Naive thymus-derived CD8-positive, alpha-beta T cell (primary cell): ENCODE measurements at places on chromosomes 6 and 20.

- no peak for DNase-seq
Measured at GRCh38 chr6:95578106-95578410, 723 bp downstream of the MANEA start.

- peak; percentile 11 for DNase-seq
Measured at GRCh38 chr6:18323935-18324705, 59.8 kb upstream of the DEK start.

- DNase-seq: peak; percentile 75
Measured at GRCh38 chr6:159107451-159108260, 61.5 kb upstream of the FNDC1 start.

DNA sequence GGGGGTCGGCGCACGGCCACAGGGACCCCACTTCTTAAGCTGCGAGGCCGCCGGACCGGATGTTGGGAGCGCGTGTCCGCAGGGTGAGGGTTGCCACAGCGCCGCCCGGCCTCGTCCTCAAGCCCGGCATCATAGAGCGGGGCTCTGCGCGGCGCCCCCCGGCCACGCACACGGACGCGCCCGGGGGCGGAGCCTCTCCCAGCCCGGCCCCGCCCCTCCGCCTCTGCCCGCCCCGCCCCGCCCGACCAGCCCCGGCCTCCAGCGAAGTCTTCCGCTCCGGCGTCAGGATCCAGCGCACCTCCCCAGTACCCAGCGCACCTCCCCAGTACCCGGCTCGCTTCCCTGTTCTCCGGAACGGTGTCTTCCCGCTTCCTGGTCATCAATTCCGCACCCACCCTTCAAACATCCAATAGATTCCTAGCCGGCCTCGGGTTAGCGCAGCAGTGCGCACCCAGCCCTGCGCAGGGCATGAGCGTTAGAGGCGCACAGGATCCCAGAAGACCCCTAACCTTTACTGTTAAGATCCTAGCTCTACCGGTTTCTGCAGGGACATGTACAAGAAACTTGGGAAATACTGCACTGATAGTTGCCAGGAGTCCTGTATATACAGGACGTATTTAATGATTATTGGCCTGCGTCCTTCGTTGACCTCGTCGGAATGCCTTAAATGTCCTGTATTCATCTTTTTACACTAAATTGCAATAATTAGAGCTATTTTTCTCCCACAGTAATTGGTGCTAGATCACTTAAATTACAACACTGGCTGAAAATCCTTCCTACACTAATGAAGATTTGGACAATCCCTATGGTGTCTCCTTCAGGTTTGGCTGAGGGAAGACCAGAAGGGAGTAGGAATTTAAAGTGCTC, 535 bp upstream of the DNAAF9 start:
- DNase-seq: peak; percentile 73

- DNase-seq: no peak
Measured at GRCh38 chr6:157884756-157885155, 61.7 kb downstream of the SNX9 start.

- no peak for DNase-seq
Measured at GRCh38 chr6:83062225-83062624, 3.4 kb downstream of the UBE3D start.

DNA sequence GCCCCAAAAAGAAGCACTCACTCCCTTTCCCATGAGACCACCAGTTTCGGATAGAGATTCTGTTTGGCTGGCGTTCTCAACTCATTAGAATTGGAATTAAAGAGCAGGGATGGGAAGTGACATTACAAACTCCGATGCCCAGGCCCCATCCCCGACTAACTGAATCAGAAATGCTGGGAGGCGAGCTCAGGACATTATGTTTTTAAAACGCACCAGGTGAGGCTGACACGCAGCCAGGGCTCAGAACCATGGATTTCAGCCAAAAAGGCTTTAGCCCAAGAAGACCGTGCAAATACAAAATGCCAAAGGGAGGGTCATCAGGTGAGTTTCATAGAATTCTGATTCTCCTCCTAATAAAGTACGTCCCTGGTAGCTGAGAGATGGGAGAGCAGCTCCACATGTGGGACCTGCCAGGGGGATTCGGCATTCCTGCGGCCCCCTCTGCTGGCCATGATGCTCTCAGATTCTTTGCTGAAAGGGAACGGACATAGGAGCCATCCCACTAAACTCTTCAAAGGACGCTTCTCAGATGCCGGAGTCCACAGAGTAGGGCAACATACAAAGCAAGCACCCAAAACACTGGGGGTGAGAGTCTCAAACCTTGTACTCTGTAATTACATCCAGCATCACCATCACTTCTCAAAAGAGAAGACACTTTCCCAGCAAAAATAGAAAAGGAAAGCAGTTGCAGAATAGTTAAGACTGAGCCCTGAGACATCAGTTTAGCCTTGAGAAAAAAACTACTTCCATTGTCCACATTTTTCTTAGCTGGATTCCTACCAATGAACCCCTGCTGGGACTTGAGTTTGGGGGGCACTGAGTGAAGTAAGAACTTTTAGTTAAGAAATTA, 205.2 kb downstream of the BMP7 start:
- DNase-seq: no peak

- DNase-seq: no peak
Measured at GRCh38 chr6:156840136-156840535, 63.0 kb downstream of the ARID1B start.

- no peak for DNase-seq
Measured at GRCh38 chr20:48002517-48002970, 217.3 kb upstream of the SULF2 start.

DNA sequence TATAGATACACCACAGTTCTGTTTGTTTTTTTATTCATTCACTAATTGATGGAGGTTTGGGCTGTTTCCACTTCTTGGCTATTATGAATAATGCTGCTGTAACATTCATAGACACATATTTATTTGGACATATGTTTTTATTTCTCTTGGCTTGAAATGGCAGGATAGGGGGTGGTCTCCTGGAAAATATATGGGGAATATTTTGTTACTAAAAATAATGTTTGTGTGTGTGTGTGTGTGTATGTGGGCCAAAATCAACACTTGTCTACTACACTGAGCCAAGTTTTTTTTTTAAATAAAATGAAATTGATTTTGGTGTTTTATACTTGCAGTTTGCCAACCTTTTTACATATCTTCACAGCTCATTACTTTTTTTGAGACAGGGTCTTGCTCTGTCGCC, 264.4 kb upstream of the SULF2 start:
- no peak for DNase-seq

DNA sequence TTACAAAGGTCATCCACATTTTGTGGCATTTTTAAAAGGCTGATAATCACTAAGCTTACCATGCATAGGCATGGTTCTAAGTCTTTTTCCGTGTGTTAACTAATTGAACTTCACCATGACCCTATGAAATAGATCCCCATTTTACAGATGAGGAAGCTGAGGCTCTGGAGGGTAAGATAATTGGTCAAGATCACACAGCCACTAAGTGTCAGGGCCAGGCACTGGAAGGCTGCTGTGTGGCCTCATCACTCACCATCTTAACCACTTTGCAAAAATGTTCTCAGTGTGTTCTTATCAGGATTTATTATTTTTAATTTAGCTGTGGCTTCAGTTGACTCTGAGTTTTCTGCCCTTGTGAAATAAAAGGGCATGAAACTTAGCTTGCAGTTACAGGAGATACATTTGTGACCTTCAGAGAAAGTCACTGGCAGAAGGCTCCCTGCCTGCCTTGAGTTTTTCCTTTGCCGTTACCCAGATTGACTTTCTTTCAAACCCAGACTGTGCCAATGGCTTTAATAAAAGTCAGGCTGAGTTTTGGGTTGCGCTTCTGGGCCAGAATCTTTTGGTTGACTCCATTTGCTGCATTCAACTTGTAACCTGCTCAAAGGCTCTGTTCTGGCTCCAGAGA, 82.0 kb downstream of the EZR start:
- no peak for DNase-seq

DNA sequence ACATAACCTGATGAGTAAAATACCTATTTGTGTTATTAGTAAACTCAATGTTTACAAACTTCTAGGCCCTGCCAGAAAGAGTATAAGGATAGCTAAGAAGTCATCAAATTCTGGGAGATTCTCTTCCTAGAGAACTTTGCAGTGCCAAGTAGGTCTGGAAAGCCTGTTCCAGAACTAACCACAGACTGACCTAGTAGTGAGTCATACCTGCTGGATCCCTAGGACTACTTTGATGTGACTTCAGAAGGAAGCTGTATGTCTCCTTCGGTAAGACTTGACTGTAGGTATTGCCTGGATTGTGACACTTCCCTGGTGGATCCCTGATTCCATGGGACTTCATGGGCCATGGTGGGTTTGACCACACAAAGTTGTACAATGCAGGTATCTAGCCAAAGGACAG, 131.7 kb downstream of the DNAH8 start:
- DNase-seq: no peak

DNA sequence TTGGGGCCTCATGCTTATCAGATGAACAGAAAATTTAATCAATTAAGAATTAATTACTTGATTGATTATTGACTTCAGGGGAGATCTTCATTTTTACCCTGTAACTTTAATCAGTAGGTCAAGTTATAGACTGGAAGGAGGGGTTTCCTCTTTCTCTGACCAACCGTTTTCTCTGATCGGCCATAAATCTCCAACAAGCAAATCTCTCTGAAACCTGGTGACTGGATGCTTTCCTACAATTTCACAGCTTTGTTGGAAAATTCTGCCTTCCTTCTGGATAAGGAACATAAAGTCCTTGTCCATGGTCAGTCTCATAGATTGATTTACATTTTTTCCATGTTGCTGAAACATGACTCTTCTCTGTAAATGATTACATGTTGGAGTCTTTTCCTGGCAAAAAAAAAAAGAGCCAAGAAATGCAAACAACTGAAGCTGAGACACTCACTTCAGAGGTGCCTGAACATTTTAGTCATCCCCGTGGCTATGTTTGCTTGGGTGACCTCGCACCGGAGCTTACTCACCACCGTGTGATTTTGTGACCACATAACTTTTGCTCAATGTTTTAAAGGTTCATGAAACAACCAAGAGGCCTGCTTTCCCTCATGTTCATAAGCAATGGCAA, 31.0 kb downstream of the IRF4 start:
- no peak for DNase-seq

DNA sequence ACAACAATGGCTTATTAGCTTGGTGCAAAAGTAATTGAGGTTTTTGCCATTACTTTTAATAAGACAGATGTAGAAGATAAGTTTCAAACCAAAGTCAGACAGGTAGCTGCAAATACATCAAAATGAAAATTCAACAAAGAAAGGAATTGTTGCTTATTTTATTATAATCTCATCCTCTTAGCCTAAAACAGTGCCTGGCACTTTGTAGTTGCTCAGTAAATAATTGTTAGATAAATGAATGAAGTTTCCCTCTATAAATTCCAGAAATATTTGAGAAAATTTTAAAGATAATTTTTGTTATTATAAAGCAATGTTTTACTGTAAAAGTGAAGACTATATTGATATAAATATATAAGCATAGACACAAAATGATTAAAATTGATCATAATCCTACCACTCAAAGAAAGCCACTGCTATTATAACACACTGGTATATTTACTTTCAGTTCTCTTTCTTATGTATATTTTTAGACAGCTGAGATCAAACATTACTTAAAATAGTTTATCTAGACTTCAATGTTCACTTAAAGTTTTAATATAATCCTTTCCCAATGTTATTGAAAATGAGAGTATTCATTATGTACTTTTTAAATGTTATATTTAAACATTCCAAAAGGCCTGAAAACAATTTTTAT, 42.5 kb downstream of the SESN1 start:
- DNase-seq: no peak

- DNase-seq: no peak
Measured at GRCh38 chr6:27237089-27237803, 10.3 kb upstream of the PRSS16 start.

DNA sequence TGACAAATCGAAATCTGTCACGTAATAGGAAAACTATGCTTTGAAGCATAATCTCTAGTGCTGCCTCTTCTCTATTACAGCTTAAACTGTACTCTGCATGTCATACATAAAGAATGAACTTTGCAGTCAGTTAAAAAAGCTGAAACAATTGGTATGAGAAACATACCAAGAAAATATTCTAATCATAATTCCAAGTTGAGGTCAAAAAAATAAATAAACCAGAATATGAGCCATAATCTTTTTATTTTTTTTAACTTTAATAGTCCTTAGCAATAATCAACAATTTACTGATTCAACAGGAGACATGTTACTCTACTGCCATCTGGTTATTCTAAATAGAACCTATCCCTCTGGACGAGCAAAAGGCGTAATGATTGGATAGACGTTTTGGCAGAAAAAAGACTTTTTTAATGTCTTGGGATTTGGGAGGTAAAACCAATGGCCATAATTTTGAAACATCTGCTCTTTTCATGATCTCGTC, 224.4 kb upstream of the FLRT3 start:
- no peak for DNase-seq

DNA sequence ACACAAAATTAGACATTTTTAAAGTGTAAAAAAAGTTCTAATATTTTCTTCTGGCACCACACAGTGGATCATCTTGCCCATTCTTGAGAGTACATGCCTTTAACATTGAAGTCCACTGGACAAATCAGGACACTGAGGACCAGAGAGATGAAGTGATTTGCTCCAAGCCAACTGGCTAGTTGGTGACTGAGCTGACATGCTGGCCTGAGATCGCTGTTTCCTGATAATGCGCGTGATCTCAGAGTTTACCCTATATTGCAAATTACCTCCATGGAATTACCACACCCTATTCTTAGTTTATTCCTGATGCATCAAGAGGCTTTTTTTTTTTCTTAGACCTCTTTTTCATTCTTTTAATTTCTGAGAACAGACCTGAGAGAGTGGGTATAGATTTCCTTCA, 432.8 kb downstream of the CD83 start:
- no peak for DNase-seq

DNA sequence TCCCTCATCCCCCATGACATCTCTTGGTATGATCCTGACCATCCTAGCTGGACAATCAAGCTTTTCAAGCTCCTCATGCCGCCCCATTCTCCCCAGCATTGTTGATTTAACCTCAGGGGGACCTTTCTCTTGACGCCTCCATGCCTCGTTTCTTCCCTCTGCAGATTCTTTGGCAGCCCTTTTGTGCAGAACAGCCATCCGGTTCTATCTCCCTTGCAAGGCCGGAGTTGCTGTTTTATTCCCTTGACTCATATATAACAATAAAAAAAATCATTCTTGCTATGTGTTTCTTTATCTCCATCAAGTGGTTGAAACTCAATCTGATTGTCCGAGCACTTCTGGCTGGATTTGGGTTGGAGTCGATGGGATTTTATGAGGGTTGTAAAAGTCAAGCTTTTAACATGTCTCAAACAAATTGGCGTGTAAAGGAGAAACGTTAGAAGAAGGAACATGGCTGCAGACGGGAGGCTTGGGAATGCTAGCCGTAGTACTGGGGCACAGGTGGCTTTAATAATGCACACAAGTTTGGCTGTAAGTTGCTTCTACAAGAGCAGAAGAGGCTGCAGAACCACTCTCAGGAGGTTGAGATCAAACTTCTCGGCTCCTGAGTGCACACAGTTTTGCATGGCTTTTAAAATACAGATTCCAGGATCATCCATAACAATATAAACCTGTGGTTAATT, 3.9 kb upstream of the SULF2 start:
- no peak for DNase-seq

GRCh38 chr6:159092631-159093030, 47.8 kb upstream of the TAGAP start:
- DNase-seq: no peak

GRCh38 chr20:49888212-49889000, 26.9 kb downstream of the SPATA2 start:
- DNase-seq: peak; percentile 18
